NCI-H1417 treated with DMSO at 0.1 percent for 48 hours (cell line): ENCODE measurements at places on chromosomes 11 and 22.

GRCh38 chr22:17258015-17258787 lies 39.0 kb upstream of the ADA2 start:
- DNase-seq: peak; percentile 71

DNA sequence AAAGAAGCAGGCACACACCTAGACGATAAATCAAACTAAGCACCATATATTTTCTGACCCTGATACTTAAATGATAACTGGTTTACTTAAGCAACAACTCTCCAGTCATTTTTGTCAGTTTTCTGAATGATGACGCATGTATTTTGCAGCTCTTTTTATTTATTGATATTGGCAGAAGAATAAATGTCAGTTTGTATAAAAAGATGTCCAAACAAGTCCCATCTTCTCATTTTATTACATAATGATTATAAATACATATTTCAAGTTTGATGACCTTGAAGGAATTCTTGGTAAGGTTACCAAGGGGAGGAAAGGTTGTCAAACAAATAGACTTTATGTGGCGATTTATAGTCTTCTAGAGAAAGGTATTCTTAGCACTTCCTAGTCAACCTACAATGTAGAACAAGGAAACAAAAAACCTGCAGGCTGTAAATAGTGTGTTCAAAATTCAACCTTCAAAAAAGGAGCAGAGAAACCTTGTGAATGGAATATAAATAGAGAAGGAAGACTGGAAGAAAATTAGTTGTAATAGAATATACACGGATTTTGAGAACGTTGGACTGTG lies 190.7 kb downstream of the JRKL start:
- no peak for DNase-seq

GRCh38 chr11:15145615-15146014 lies 30.9 kb downstream of the INSC start:
- DNase-seq: no peak

GRCh38 chr11:62552485-62553079 lies 6.0 kb upstream of the AHNAK start:
- no peak for DNase-seq

DNA sequence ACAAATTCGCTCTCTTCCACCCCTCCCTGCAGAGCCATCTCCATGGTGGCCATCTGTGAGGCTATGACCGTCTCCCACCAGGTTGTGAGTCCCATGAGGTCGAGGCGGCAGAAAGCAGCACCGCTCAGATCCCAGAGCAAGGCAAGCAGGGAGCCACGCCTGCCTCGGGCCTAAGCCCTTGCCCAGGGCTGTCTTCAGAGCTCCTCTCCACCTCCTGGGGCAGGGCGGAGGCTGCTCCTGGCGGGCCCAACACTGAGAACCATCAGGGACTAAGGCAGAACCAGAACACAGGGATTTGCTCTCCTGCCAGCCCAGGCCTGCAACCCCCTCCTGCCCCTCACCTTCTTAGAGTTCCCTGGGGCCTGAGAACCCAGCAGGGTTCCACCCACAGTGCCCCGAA lies 80.9 kb upstream of the WNT11 start:
- no peak for DNase-seq

DNA sequence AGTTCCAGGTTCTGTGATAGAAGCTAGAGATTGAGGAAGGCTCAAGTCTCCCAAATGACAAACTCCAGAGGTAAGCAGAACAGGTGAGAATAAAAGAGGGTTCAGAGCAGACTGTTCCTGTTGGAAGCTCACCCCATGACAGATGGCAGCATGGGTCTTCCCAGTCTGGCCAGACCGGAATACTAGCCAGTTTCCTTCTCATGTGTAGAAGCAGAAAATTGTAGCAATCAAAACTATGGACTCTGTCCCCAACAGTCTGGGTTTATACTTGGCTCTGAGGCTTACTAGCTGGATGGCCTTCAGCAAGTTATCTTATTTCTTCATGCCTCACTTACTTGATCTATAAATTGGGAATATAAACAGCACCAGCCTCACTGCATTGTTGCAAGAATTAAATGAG lies 494.8 kb downstream of the MN1 start:
- DNase-seq: no peak

DNA sequence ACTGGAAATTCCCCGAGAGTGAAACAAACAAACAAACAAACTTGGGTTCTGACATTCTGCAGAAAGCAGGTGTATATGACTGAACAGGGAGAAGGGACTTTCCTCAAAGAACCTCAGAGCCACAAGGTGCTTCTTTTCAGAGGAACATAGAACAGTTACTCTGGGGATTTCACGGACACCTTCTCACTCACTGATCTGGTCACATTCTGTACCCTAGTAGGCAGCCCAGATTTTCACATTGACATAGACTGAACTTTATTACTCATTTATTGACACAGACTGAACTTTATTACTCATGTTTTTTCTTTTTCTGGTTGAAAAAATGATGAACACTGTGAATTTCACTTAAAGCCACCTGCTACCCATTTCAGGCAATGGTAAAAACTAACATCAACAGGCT lies 263.0 kb downstream of the OPCML start:
- DNase-seq: no peak

DNA sequence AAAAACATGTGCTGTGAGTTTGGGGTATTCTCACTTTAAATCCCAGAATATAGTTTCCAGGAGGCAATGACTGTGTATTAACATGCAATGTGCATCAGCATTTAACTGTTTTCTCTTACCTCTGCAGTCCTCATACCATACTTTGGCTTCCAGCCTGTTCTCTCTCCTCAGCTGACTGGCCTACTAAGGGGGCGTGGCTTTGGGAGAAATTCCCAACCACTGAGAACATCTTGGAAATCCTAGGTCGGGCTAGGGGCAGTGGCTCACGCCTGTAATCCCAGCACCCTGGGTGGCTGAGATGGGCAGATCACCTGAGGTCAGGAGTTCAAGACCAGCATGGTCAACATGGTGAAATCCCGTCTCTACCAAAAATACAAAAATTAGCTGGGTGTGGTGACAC lies 13.5 kb upstream of the ZC3H12C start:
- no peak for DNase-seq

GRCh38 chr11:13927481-13927880 lies 35.0 kb upstream of the SPON1 start:
- no peak for DNase-seq
